ENCODE measurements at places on chromosomes 12 and 14.
A peak's percentile ranks its signal among the peaks of the same experiment; 100 is the strongest.

- DNase-seq = no peak
These were observed 392.8 kb downstream of the SOX5 start for GRCh38 chr12:23556661-23557060.

DNA sequence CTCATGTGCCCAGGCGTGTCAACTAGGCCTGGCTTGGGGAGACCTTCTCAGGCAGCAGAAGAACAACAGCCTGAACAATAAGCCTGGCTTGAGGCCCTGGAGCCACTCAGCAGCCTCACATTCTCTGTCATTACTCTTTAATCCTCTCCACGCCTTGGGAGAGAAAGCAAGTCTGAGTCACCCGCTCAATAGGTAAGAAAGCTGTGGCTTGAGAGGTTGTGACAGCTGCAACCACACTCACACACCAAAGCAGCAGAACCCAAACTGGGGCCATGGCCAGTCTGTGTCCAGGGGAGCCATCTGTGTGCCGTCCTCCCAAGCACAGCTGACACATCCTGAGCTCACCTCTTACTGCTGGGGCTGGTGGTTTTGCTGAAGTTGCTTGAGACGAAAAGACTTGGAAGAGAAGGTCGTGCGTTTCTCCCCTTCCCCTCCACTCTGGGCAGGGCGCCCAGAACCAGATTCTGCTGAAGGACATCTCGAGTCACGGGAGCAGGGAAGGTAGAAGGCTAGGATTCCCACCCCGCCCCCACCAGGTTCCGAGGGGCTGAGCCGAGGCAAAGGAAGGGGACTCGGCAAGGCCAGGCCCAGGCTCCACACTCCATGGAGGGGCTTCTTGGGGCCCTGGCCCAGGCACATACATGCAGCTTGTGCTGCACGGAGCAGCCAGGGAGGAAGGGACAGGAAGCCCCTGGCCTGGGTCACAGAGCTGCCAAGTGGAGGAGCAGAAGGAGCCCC is 5.5 kb downstream of the TMEM63C start:
- DNase-seq = peak; percentile 29

DNA sequence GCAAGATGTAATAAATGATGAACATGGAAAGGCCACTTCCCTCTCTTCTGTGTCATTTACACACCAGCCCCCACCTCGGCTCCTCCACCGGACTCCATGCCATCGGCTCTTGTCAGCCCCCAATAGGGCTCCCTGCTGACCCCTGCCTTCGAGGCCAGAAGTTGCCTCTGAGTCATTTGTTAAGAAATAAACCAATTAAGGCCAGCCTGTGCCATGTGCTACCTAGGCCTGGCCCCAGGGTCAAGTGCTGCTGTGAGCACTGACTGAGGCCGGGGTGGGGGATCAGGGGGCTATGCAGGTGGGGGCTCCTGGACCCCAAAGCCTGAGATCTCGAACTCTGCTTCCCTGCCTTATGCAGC is 53.2 kb downstream of the TESC start:
- no peak for DNase-seq

- no peak for DNase-seq
These were observed 22.7 kb upstream of the KRT78 start for GRCh38 chr12:52871291-52872039.

- DNase-seq = peak; percentile 16
These were observed 4.5 kb downstream of the DAO start for GRCh38 chr12:108884116-108885012.

GRCh38 chr14:91035855-91036254 is 24.6 kb downstream of the RPS6KA5 start:
- no peak for DNase-seq

DNA sequence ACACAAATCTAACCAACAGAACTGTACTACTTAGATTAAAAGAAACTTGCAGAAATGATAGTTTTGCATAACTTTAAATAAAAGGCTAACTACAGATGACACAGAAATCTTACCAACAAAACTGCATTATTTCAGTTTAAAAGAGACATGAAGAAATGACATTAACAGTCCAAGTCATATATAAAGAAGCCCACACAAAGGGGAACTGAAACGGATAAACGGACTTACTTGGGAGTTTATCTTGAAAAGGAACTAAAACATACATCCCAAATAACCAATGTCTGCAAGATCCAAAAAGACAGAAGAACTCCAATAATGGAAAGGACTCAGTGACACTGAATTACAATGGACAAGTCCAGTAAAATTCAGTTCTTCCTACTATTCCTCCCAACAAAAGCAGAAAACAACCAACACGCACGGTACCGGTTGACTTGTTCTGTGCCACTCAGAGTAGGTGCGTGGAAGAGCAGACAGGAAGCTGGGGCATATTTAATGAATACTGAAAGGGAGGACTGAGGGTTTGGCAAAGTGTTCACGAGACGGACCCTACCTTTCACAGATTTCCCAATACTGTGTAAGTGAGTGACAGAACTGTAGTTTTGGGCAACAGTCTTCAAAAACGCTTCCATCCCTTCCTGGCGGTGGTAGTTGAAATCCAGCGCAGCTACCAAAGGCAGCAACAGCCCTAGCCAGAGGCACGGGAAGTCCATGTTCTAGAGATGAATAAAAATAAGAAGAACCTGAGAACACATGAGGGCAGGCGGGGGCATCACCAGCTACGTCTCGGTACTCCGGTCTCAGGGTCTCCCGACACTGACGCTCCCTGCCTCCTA is 627 bp downstream of the CPM start:
- no peak for DNase-seq

- no peak for DNase-seq
These were observed 66.6 kb upstream of the KCNA5 start for GRCh38 chr12:4977102-4977501.

DNA sequence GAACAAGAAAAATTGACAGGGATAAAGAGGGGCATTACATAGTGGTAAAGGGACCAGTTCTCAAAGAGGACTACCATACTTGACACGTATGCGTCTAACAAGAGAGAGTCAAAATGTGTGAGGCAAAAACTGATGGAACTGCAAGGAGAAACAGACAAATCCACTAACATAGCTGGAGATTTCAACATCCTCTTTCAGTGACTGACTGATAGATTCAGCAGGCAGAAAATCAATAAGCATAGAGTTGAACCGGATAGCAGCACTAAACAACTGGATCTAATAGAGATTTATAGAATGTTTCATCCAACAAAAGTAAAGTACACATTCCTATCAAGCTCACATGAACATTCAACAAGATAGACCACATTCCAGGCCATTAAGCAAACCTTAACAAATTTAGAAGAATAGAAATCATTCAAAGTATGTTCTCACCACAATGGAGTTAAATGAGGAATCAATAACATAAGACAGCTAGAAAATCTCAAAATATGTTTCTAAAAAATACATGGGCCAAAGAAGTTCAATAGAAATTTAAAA is 16.1 kb upstream of the CRACR2A start:
- no peak for DNase-seq

DNA sequence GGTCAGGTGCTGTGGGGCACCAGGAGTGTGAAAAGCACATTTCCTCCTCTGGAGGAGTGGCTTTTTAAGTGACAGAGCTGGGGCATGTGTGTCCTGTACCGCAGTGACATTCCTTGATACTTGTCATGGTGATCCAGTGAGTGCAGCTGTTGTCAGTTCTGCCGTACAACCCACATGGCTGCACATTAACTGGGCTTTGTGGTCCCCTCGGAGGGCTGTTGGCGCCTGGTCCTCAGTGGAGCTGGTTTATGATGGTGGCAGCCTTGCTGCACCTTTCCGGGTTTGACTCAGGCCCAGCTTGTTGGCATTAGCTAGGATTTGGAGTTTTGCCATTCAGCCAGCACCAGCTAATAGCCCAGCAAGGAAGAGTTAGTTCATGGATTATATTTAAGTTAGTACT is 77.0 kb downstream of the SLC25A47 start:
- no peak for DNase-seq

- no peak for DNase-seq
These were observed 58.2 kb upstream of the CORO1C start for GRCh38 chr12:108789546-108789945.

DNA sequence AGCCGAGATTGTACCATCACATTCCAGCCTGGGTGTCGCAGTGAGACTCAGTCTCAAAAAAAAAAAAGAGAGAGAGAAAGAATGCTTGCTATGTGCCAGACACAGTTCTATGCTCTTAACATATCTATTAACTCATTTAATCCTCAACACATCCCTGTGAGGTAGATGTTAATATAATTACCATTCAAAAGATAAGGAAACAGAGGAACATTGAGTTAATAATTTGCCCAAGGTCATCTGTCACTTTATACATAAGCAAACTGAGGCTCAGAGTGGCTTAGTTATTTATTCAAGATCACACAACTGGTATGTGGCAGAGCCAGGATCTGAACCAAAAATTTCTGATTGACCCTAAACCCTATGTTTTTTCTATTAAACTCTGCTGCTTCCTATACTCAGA is 116.1 kb upstream of the BCAT1 start:
- DNase-seq = no peak

DNA sequence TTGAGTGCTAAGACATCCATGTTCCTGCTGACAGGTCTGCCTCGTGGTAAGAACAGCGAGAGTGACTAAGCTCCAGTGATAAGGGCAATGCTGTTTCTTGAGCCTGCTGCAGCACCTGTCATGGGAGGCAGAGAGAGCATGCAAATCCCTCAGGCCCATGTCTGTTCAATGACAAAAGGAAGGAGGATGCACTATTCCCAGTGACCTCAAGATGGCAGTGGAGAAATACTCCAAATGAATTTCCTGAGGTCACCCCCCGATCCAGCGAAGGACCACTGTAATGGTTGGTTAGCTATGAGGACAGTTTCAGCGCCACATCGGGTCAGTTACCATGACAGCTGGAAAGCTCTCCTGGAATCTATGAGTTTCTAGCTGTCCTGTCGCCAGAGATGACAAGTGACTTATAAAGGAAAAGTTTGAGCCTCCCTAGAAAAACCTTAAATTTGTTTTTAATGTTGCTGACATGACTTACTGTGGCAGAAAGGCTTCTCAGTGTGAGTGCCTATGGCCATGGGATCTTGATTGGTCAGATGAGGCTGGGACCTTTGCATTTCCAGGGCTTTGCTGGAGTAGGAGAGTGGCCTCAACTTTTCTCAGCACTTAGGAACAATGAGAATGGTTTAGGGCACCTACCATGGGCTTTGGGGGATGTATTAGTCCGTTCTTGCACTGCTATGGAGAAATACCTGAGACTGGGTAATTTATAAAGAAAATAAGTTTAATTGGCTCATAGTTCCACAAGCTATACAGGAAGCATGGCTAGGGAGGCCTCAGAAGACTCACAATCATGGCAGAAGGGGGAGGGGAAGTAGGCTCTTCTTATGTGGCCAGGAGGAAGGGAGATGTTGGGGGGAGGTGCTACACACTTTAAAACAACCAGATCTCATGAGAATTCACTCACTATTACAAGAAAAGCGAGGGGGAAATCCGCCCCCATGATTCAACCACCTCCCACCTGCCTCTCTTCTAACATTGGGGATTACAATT is 88.0 kb upstream of the TMEM260 start:
- DNase-seq = no peak

DNA sequence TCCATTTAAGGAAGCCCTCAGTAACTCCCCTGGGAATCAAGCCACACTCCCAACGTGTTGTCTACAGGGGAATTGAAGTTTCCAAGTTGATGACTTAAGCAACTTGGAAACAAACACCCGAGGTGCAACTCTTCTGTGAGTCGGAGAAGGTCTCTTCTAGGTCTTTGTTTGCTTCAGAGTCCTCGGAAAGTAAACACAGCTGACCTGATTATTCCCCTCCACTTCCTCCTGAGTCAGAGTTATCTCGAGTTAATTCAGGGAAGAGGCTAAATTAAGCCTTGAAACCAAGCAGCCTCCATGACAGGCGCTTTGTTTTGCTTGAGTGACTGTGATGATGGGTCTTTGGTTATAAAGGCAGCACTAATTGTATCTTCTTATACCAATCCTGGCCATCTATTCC is 41.8 kb downstream of the TUNAR start:
- DNase-seq = no peak

DNA sequence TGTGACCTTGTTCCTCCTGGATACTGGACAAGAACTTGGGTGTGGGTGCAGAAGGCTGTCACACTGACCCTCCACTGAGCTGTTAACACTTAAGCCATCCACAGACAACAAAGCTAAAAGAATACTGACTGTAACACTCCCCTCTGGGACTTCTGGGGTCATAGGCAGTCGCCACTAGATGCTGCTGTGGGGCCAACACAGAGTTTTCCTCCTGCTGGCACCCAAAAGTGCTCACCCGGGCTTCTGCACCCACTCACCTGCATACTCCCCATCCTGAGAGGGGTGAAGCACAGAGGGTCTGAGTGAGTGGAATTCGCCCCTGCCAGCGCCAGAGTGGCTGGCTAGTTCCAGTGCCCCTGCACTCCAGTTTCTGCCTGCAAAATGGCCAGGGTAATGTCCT is 422.4 kb upstream of the LMO3 start:
- DNase-seq = no peak

GRCh38 chr12:19236656-19237055 is 107.1 kb downstream of the PLEKHA5 start:
- DNase-seq = no peak

DNA sequence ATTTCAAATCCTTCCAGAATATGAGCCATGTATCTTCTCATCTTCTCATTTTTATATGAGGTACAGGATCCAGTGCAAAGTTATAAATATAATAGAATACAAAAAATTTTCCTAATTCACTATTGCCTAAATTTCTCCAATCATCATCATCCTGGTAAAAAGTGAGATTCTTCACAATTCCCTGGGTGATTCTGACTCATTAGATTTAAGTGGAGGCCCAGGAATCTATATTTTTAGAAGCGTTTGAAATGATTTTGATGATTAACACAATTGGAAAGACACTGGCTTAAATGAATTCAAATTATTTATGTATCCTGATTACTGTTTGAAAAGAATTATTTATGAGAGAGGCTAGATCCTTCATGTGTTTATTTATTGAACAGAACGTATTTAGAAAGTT is 380.3 kb upstream of the PDE3A start:
- no peak for DNase-seq

- DNase-seq = no peak
These were observed 19.2 kb downstream of the SLC7A8 start for GRCh38 chr14:23164250-23164649.

DNA sequence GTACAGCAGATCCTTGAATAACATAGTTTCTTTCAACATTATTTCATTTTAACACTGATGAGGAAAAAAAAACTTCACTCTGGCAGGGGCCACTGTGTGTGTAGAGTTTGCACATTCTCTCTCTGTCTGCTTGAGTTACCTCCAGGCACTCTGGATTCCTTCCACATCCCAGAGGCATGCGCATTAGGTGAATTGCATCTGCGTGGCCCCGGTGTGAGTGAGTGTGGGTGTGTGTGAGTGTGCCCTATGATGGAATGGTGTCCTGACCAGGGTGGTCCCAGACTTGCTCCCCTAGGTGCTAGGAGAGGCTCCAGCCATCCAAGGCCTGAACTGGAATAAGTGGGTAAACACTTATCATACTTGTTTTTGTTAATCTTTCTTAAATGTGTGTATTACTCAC is 90.6 kb upstream of the LRIG3 start:
- no peak for DNase-seq

DNA sequence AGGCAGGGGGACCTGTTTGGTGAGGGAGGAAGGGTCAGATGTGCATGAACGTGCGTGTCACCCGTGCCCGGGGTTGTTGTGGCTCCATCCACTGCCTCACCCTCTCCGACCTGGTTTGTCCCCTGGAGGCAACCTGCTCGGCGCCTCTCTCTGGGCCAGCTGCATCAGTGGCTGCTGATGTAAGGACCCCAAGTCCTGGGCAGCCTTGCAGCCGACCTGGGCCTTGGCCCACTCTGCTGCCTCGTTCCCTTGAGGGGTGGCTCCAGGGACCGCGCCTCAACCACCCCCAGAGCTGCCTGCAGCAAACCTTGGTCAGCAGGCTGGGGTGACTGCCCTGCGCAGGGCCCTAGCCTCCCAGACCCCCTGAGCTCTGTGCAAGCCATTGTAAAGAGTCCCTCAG is 351.7 kb downstream of the TMEM121 start:
- no peak for DNase-seq

GRCh38 chr14:68260121-68260520 is 440.5 kb downstream of the RAD51B start:
- DNase-seq = no peak

Data from NK-92 treated with Interleukin-12 subunit alpha and Interleukin-12 subunit beta, amount 100 ng/mL, for 24 hours (cell line).